MG63 (cell line): ENCODE measurements at places on chromosomes 3 and 15. TPM values are rescaled to one million over a fixed set of nuclear protein-coding genes. Genes with fewer than 3 reads are reported as not detected.

DNA sequence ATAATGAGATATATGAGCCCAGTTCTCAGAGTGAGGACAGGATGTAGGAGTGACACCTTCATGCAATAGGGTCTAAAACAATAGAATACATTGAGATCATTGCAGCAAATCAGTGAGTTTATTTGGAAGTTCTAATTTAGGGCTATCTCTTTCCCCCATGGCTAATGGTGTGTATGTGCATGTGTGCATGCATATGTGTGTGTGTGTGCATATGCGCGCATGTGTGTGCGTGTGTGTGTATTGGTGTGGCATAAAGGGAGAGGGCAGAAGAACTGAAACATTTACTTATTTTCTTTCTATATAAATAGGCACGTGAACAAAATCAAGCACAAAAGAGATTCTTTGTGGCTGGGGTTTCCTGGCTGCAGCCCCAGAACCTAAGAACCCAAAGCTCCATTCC is 115.7 kb upstream of the VEPH1 start:
- DNase-seq: no peak

GRCh38 chr15:38853608-38854007 is 289.0 kb upstream of the RASGRP1 start:
- peak; percentile 40 for DNase-seq

DNA sequence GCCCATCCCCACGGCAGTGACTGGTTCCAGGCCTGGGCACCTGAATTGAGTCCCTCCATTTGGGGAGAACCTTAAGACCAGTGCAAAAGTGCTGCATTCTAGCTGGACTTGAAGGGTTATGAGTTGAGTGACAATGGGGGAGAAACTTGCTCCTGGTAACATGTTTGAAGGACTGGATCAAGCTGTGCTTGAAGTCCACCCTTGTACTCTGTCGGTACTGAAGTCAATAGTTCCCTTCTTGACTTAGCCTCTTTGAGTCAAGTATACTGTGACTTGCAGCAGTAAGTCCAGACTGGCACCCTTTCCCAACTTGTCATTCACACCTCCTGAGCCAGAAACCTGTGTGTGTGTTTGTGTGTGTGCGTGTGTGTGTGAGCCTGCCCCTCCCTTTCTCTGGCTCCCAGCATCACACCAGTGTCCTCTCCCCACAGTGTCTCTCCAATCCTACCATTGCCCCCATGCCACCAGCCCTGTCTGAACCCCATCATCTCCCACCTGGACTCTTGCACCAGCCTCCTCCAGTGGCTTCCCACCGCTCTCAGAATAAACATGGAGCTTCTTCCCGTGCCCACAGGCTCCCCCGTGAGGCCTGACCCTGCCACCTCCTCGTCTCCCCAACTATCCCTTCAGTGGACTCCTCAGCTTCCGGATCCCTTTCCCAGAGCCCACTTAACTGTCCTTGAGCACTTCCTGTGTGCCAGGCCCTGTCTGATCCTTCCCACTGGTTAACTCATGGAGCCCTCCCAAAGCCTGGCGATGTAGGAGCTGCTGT is 10.2 kb upstream of the FBLN2 start:
- peak; percentile 43 for DNase-seq

DNA sequence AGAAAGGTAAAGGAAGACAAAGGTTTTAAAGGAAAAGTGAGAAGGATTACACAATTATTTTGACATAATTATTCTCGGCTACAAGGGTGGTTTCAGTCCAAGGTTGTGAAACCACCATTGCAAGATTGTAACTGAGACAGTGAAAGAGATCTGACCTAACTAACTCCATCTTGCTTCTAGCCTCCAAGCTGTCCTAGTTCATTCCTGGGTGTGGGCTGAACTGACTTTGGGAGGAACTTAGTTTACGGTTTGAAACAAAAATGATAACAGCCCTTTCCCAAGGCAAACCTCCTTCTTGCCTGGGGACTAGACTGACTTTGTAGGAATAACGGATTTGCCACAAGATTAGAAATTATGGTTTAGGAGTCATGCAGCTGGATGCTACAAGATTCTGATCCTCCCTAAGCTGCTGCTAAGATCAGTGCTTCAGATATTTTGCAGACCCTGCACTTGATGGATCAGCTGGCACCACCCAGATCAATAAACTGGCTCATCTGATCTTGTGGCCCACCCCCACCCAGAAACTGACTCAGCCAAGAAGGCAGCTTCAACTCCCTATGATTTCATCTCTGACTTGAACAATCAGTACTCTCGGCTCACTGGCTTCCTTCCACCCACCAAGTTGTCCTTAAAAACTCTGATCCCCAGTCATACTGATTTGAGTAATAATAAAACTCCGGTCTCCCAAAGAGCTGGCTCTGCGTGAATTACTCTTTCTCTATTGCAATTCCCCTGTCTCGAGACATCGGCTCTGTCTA is 57.7 kb upstream of the AADACL2 start:
- no peak for DNase-seq

GRCh38 chr3:151058740-151059139 is 26.7 kb upstream of the MED12L start:
- no peak for DNase-seq

- no peak for DNase-seq
These were observed 9.9 kb downstream of the THAP10 start for GRCh38 chr15:70882361-70882760.

DNA sequence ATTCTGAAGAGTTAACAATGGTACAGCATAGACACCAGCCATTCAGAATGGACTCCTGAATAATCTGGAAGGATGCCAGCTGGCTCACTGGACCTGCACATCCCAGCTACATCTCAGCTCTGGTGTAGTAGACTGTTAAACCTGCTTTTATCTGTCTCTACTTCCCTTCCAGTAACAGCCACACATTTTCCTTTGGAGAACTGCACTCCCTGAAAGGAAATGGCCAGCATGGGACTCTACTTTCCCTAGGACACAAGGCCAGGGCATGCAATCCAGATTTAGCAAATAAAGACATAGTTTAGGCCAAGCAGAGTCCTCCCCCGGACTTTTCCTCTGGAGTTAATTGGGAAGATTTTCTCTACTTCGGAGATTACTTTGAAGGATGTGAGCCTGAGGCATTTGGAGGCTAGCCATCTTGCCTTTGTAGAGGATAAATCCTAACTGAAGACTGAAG is 82.7 kb upstream of the TCF12 start:
- peak; percentile 23 for DNase-seq

- DNase-seq: no peak
These were observed 108.4 kb upstream of the ZNF385D start for GRCh38 chr3:21859124-21860081.

DNA sequence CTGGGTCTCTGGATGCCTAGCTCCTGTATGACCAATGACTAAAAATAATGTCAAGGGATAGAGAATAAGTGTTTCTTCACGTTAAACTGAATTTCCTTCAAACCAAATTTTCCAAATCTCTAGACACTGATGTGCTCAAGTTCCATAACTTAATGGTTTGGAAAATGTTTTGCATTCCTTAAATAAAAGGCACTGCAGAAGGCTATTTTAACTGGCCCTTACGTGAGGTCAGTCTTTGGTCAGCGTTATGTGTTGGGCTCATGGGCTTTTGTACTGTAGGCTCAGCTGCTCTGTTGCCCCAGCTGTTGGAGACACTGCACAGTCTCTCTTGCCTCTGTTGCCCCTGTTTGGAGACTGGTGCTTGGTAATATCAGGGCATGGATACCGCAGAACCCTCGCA is 188.5 kb downstream of the TPRG1 start:
- DNase-seq: no peak

DNA sequence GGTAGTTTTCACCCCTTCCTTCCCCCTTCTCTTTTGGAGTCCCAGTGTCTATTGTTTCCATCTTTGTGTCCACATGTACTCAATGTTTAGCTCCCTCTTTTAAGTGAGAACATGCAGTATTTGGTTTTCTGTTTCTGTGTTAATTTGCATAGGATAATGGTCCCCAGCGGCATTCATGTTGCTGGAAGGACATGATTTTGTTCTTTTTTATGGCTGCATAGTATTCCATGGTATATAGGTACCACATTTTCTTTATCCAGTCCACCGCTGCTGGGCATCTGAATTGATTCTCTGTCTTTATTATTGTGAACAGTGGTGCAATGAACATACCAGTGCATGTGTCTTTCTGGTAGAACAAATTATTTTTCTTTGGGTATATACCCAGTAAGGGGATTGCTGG is 7.7 kb upstream of the HDGFL3 start:
- no peak for DNase-seq

DNA sequence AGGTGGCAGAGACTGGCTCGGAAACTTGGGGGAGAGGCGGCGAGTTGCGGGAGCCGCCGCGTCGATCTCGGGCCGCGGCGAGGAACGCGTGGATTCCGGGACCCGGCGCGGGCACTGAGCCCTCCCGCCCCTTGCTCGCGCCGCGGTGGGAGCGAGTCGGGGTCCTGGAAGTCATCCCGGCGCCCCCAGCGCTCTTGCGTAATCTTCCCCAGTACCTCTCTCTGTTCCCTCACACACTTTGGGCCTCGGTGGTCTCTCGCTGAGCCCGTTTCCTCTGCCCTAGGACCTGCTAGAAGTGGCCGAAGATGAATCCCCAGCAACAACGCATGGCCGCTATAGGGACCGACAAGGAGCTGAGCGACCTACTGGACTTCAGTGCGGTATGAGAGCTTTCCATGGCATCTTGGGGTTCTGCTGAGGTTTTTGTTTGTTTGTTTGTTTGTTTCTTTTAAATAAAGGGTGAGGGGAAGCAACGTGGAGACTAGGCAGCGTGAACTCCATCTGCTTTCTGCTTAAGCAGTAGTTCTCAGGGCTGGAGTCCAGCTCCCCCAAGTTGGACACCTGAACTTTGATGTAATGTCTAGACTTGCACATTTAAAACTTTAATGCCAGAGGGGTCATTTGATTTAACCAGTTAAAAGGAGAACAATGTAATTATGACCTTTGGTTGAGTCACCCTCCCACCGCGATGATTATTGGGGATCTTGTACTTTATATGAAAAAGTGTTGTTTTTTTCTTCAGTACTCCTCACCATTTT is 1.3 kb downstream of the TCF12 start:
- peak; percentile 24 for DNase-seq

DNA sequence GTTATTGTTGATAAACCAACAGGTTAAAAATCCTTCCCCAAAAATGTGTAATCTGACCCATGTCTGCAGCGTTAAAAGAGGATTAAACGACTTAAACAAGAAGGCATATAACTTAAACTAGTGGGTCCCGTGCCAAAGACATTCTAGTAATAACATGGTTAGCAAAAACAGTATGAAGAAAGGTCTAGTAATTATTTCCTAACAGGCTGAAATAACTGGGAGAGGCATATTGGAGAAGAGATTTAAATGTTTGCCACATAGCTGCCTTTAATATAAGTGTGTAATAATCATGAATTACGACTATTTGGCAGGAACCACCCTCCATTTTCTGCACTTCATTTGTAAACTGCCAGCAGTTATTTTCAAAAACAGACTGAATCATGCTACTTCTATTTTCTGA is 67.7 kb upstream of the CSPG5 start:
- DNase-seq: no peak

GRCh38 chr3:14823910-14824629 is 5.3 kb downstream of the FGD5 start:
- DNase-seq: no peak

- DNase-seq: no peak
These were observed 231.9 kb upstream of the SEMA6D start for GRCh38 chr15:47485419-47485818.

GRCh38 chr3:139552632-139553365 is 13.3 kb upstream of the RBP1 start:
- peak; percentile 47 for DNase-seq

DNA sequence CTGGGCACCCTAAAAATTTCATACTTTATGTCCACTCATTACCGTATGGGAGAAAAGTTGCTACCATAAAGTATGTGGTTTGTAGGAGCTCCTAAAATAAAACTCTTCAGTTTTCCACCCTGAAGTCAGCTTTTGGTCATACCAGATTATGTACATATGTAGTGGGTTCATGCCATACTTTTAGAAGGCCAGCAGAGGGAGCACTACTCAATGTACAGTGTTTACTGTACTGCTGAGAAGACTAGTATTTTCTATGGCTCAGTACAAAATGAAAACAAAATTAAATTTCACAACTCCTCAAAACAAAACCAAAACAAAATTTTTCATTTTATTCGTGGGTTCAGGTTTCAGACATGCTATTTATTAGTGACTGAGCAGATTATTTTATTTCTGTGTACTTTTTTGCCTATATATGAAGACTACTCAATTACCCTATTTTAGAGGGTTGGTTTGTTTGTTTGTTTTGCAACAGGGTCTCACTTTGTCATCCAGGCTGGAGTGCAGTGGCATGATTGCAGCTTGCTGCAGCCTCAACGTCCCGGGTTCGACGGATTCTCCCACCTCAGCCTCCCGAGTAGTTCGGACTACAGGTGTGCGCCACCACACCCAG is 24.3 kb downstream of the NXPE3 start:
- peak; percentile 29 for DNase-seq

DNA sequence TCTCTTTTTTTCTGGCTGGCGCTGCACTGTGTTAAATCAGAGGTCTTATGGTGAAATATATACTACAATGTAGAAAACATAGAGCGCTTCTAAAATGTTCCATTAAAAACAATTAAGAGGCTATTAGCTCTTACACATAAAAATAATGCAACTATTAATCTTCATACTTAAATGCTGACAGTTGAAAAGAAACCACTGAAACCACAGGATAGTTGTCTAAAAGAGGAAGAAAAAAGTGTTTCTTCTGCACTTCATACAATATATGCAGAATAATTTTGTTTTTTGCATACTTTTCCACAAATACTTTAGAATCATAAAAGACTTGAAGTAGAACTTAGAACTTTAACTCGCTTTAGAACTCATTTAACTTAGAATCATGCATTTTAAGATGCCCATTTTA is 170.5 kb downstream of the PYDC2 start:
- no peak for DNase-seq

DNA sequence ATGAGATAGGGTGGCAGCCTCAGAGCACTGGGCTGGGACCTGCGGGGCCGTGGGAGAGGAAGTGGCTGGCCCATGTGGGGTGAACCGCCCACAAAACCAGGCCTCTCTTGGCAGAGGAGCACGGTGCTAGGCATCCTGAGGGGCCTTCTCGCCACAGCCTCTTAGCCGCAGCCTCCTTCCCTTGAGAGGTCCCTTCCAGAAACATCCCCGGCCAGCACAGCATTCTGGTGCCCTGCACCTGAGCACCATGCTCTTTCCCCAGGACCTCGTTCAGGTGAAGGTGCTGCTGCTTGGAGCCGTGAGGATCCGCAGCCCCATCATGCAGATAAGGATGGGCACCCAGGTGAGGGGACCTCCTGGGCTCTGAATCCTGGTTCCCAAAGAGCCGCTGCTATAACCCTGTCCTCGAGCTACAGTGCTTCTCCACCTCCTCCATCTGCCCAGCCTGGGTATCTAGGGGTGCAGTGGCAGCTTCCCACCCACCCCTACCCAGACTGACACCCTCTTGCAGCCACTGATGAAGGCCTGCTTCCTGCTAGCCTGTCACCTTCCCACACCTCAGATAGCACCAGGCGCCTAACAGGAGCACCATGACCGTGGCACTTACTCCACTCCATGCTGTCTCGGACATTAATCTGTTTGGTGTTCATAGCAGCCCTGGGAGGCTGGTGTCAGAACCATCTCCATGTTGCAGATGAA is 11.2 kb upstream of the TXNRD3 start:
- DNase-seq: no peak

- no peak for DNase-seq
These were observed 191.6 kb upstream of the WNT5A start for GRCh38 chr3:55678546-55679216.

GRCh38 chr3:186520957-186521842 is 23.0 kb downstream of the CRYGS start:
- no peak for DNase-seq

Gene RASL12
- total RNA-seq: 2.7 and 4.7 TPM in 2 replicates

Gene SLC28A2
- not detected in 2 replicates for total RNA-seq

Gene LNP1
- 3.5 and 7.8 TPM in 2 replicates for total RNA-seq

Gene ROPN1
- total RNA-seq: not detected in 2 replicates

Gene GHSR
- not detected in 2 replicates for total RNA-seq

Gene CPN2
- total RNA-seq: not detected in 2 replicates

Gene SMAD6
- 34.3 and 37.8 TPM in 2 replicates for total RNA-seq
